ENCODE measurements at places on chromosomes 16 and 17.

DNA sequence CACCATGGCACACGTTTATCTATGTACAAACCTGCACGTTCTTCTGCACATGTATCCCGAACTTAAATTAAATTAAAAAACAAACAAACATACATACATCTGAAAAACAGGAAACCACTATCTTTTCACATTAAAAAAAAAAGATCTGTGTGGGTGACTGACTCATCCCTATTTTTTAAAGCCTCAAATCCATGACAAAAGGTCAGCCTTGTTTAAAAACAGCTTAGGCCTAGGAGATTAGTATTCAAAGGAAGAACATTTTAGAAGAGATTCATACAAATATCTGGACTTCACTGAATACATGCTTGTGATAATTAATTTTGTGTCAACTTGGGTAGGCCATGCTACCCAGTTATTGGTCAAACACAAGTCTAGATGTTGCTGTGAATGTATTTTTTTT lies 4.7 kb upstream of the PRKAR1A start:
- no peak for DNase-seq

- no peak for DNase-seq
These were observed 46.7 kb downstream of the RAB11FIP3 start for GRCh38 chr16:472199-472504.

- DNase-seq, result no peak
These were observed 832 bp upstream of the SRRM2 start for GRCh38 chr16:2751577-2752034.

GRCh38 chr16:84683691-84684591 lies 15.9 kb upstream of the USP10 start:
- DNase-seq, result no peak

GRCh38 chr17:72510351-72511016 lies 389.7 kb downstream of the SOX9 start:
- DNase-seq, result no peak

GRCh38 chr17:2405247-2405926 lies 4.5 kb upstream of the MNT start:
- DNase-seq, result peak; percentile 93

DNA sequence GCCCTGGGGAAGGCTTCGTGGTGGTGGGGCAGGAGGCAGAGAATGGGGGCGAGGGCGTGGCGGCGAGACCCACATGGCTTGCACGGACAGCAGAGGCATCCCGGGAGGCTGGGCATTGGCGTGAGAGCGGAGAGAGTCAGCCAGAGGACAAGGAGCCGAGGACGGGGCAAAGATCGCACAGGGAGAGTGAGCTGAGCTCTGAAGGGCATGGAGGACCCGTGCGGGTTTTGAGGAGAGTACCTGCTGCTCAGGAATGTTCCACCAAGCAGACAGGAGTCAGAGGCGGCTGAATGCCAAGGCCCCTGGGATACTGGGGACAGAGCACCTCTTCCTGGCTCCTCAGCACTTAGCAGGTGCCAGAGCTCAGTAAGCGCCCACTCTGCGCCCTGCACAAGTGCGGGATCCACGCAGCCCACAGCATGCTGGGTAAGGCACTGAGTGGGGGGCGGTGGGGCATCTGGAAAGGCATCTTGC lies 47.8 kb downstream of the ARHGAP27 start:
- no peak for DNase-seq

DNA sequence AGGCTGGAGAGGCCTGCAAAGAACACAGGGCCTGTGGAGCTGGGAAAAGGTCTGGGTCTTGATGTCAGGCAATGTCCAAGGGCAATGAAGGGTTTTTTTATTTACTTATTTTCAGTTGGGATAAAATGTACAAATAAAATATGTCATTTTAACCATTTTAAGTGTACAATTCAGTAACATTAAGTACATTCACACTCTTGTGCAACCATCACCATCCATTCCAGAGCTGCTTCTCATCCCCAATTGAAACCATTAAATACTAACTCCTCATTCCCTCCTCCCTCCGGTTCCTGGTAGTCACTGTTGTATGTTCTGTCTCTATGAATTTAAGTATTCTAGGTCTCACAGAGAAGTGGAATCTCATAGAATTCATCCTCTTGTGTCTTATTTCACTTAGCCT lies 444.7 kb downstream of the HS3ST3B1 start:
- no peak for DNase-seq

- DNase-seq, result no peak
These were observed 6.0 kb downstream of the C1QTNF8 start for GRCh38 chr16:1089822-1090619.

DNA sequence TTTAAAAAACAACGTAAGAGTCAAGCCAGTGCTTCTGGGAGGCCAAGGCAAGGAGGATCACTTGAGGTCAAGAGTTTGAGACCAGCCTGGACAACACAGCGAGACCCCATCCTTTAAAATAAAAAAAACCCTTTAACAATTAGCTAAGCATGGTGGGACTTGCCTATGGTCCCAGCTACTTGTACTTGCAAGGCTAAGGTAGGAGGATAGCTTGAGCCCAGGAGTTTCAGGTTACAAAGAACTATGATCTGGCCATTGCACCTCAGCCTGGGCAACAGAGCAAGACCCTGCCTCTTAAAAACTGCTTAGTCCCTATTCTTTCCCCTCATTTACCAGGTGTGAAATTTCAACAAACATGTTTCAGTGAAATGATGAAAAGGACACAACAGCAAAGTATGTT lies 89.5 kb downstream of the STH start:
- no peak for DNase-seq
